ENCODE measurements at places on chromosomes 2 and 18. TPM values are rescaled to one million over a fixed set of nuclear protein-coding genes. Genes with fewer than 3 reads are reported as not detected.

The CROCC2 gene
- 1.4 TPM for total RNA-seq

The RAB6C gene
- total RNA-seq, result 0.20 TPM

The SRD5A2 gene
- not detected for total RNA-seq

The MOGAT1 gene
- total RNA-seq, result not detected

The COL3A1 gene
- total RNA-seq, result 264 TPM

The FIGLA gene
- 0.35 TPM for total RNA-seq

The CNDP1 gene
- 0.15 TPM for total RNA-seq

- no peaks in the 10 kb centered on the region for H3K27me3 ChIP-seq
- no peaks in the 10 kb centered on the region for H3K4me1 ChIP-seq
- H3K4me3 ChIP-seq, result no peak overlapping the region
- no peak overlapping the region for H3K27ac ChIP-seq
- DNase-seq, result no peak
These were observed 53.7 kb downstream of the ADD2 start for GRCh38 chr2:70714141-70714905.

DNA sequence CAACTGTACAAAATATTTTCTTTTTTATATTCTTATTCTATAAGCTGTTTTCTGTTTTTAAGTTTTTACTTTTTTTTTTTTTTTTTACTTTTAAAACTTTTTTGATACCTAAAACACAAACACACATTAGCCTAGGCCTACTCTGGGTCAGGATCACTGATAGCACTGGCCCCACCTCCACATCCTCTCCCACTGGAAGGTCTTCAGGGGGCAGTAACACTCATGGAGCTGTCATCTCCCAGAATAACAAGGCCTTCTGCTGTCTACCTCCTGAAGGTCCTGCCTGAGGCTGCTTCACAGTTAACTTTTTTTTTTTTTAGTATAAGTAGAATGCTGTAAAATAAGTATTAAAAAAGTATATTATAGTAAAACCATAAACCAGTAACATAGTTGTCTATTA is 415.1 kb downstream of the PTPRM start:
- H3K4me3 ChIP-seq, result no peak overlapping the region
- no peak for DNase-seq
- no peaks in the 10 kb centered on the region for H3K36me3 ChIP-seq
- H3K4me1 ChIP-seq, result no peaks in the 10 kb centered on the region
- no peaks in the 10 kb centered on the region for H3K27me3 ChIP-seq

GRCh38 chr2:10296142-10296541 is 6.6 kb upstream of the HPCAL1 start:
- H3K27ac ChIP-seq, result no peak overlapping the region
- no peaks in the 10 kb centered on the region for H3K4me1 ChIP-seq
- no peak overlapping the region for H3K4me3 ChIP-seq

- H3K36me3 ChIP-seq, result no peaks in the 10 kb centered on the region
- H3K4me1 ChIP-seq, result no peaks in the 10 kb centered on the region
- no peak for DNase-seq
- no peak overlapping the region for H3K4me3 ChIP-seq
- H3K27ac ChIP-seq, result no peak overlapping the region
These were observed 260.9 kb downstream of the RAD51AP2 start for GRCh38 chr2:17257189-17257909.

- DNase-seq, result no peak
- no peak overlapping the region for H3K4me3 ChIP-seq
- H3K27me3 ChIP-seq, result no peaks in the 10 kb centered on the region
- H3K27ac ChIP-seq, result peak overlapping the region; percentile 53
- no peaks in the 10 kb centered on the region for H3K36me3 ChIP-seq
These were observed 14.4 kb upstream of the FHL2 start for GRCh38 chr2:105413206-105413605.

DNA sequence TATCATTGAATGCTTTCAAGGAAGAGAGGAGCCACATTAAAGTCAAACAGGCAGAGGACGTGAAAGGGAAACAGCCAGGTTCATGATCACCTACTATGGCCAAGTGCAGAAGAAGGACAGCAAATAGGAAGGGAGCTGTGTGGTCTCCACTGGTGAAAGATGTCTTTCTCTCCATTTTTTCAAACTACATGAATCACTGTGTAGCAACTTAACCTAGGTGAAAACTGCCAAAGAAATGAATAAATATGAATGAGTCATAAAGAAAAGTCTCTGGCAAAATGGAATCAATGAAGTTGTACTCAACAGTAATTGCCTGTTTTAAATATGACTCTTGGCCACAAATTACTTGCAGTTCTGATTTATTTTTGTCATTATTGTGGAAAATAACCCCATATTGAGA is 452.6 kb upstream of the PKDCC start:
- H3K27me3 ChIP-seq, result no peaks in the 10 kb centered on the region
- DNase-seq, result no peak
- no peaks in the 10 kb centered on the region for H3K36me3 ChIP-seq
- H3K4me3 ChIP-seq, result no peak overlapping the region

DNA sequence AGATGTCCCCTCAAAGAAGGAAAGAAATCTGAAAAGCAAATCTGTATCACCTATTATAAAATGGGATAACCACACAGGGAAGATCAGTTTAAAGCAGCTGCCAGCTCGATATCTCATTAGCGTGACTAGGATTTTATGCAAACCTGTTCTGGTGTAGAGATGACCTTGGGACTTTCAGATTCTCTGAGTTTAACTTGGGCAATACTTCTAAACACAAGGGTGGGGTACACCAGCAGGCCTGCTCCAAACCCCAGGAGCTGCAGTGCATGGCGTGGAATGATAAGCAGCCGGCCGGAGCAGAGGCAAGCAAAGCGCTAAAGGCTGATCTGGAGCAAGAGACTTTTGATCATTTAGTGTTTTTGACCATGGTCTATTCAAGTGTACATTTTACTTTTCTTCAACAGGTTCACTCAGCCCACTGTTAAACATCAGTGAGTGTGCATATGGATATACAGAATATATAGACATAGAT is 4.7 kb downstream of the SERTAD2 start:
- H3K27me3 ChIP-seq, result no peaks in the 10 kb centered on the region
- no peak overlapping the region for H3K27ac ChIP-seq
- peaks cover 9% of the 10 kb centered on the region for H3K4me1 ChIP-seq
- no peak for DNase-seq
- H3K36me3 ChIP-seq, result no peaks in the 10 kb centered on the region

GRCh38 chr2:171249689-171250088 is 89.0 kb upstream of the TLK1 start:
- no peaks in the 10 kb centered on the region for H3K36me3 ChIP-seq
- no peaks in the 10 kb centered on the region for H3K4me1 ChIP-seq
- H3K4me3 ChIP-seq, result no peak overlapping the region
- H3K27ac ChIP-seq, result no peak overlapping the region
- no peaks in the 10 kb centered on the region for H3K27me3 ChIP-seq

GRCh38 chr2:158806941-158807340 is 11.8 kb downstream of the DAPL1 start:
- H3K4me3 ChIP-seq, result no peak overlapping the region
- peaks cover 3% of the 10 kb centered on the region for H3K4me1 ChIP-seq
- H3K27ac ChIP-seq, result no peak overlapping the region

DNA sequence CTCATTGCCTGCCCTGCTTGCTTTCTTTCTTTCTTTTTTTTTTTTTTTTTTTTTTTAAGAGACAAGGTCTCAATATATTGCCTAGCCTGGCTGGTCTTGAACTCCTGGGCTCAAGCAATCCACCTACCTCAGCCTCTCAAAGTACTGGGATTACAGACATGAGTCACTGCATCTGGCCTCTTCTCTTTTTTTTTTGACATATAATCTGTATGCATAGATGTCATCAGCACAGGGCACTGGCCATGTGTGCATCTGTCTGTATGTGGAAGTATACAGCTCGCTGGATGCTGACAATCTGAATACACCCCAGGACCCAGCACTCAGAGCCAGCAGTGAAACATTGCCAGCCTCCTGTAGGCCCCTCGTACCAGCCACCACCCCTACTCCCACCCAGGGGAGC is 49.5 kb downstream of the TFCP2L1 start:
- no peak overlapping the region for H3K4me3 ChIP-seq
- no peaks in the 10 kb centered on the region for H3K4me1 ChIP-seq
- no peak overlapping the region for H3K27ac ChIP-seq
- H3K36me3 ChIP-seq, result no peaks in the 10 kb centered on the region
- no peak for DNase-seq

DNA sequence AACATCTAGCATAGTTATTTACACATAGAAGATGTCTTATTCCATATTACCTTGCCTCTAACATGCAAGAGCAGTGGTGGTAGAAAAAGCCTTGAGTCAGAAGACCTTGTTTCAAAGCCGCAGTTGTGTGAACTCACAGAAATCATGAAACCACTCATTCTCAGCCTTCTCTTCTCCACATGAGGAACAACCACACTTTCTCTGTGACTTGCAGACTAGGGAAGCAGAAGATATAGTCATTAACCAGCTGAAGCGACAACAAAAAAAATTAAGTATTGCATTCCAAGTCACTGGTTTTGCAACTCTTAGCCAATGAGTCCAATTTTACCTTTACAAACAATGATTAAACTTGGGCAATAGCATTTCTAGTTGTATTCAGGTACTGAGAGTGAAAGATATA is 19.0 kb downstream of the TWSG1 start:
- H3K36me3 ChIP-seq, result no peaks in the 10 kb centered on the region
- no peak overlapping the region for H3K27ac ChIP-seq
- H3K4me1 ChIP-seq, result no peaks in the 10 kb centered on the region
- no peak overlapping the region for H3K4me3 ChIP-seq
- DNase-seq, result no peak

GRCh38 chr2:127158614-127159290 is 51.8 kb upstream of the BIN1 start:
- no peak overlapping the region for H3K27ac ChIP-seq
- no peak for DNase-seq
- H3K36me3 ChIP-seq, result no peaks in the 10 kb centered on the region
- no peaks in the 10 kb centered on the region for H3K27me3 ChIP-seq
- H3K4me1 ChIP-seq, result peaks cover 7% of the 10 kb centered on the region

GRCh38 chr2:108994178-108994577 is 5.2 kb upstream of the EDAR start:
- H3K4me1 ChIP-seq, result no peaks in the 10 kb centered on the region
- no peak overlapping the region for H3K4me3 ChIP-seq
- no peaks in the 10 kb centered on the region for H3K36me3 ChIP-seq
- H3K27ac ChIP-seq, result no peak overlapping the region

DNA sequence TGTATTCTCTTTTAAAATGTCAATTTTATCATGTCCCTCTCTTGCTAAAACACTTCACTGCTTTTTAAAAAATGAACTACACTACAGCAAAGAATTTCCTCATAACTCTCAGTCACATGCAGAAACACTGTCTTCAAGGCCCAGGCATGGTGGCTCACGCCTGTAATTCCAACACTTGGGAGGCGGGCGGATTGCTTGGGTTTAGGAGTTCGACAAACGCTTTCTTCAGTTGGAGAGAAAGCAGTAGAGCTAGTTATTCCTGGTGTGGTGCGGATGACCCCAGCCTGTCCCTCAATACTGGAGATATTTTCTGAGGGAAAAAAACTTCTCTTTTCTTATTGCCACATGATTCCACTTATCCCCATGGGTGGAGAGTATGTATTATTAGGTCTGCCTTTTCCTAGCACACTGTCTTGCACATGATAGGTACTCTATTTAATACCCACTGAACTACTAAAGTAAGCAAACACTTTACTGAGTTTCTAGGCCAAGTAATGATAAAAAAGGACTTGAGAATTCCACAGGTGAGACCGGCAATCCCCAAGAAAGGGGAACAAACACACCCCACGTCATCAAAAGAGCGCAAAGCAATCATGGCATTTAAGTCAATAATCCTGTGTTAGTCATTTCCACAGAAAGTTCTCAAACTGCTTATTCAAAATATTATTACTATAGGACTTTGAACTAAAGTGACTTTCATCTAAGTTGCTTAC is 77.1 kb downstream of the SPIRE1 start:
- DNase-seq, result no peak
- no peaks in the 10 kb centered on the region for H3K36me3 ChIP-seq
- H3K27me3 ChIP-seq, result no peaks in the 10 kb centered on the region
- H3K27ac ChIP-seq, result no peak overlapping the region
